ENCODE measurements at places on chromosomes 2 and 18.

DNA sequence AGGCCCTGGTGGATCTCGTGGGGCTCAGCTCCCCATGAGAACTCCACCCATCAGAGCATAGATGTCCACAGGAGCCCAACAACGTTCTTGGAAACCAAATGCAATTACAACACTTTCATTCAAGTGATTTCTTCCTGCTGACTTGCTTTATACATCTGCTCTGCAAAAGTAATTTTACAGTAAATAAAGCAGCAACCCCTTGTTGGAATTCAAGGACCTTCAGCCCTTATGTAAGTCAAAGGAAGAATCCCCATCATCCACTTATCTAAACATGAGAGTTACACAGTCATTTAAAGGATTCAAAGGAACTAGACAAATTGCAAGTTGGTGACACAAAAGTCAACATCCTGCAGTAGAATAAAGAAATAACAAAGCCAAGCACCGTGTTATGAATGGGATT is 17.1 kb upstream of the ANTXR1 start:
- DNase-seq = no peak

- DNase-seq = no peak
Measured at GRCh38 chr2:135056790-135057189, 4.7 kb downstream of the RAB3GAP1 start.

DNA sequence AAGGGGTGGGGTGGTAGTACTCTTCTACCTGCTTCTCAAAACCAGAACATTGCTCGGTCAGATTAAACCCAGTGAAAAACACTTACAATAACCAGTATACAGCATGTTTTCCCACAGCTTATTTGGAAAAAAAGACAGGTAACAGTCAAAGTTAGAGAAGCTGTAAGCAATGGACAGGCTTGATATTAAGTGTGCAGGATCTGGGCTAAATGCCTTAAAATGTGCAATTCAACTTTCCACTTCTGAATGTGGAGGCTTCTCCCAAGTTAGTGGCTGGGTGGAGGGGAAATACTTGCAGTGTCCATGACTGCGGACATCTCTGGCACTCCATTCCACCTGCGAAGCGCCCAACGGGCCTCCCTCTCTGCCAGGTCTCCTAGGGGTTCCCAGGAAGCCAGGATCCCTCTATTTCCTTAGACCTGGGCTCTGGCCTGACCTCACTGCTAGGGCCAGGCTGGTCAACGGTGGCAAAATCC is 5.3 kb downstream of the ZEB2 start:
- no peak for DNase-seq

DNA sequence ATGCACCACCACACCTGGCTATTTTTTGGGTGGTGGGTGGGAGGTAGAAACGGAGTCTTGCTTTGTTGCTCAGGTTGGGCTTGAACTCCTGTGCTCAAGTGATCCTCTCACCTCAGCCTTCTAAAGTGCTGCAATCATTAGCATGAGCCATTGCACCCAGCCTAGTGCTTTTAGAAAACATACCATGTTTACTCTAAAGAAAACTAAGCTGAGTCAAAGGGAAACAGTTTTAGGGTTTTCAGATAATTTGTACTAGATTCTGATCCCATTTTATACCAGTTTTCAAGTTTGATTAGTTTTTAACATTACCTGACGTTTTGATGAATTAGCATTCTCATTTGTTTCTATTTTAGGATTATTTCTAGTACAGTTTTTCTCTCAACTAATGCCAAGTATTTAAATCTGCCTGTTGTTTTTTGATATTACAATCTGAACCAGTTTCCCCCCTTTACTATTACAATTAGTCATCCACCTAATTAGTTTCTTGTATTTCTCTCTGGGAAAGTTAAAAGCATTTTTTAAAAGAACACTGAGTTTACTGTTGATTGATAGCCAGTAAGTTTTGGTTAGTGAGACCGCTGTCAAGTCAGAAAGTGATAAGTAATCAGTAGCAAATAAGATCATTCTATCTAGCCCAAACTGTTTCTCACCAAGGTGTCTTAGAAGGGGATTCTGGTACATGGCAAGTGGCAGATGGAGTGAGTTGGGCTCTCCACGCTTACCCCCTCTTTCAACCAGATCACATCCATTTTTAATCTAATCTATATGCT is 24.2 kb upstream of the TBR1 start:
- no peak for DNase-seq

DNA sequence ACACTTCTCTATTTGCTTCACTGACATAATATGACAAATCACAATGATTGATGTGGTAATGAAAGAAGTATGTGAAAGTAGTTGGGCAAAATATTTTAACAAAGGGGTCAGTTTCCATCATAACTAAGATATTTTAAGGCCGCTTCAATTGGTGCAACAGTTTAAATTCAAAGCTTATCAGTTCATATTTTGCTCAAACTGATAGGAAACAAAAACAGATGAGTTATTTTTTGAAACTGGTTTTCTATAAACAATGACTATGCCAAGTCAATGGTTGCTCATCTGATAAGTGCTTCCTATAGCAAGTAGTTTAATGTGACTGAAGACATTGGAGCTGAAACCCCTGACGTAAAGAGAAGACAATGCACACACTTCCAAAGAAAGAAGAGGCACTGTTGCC is 1290.7 kb downstream of the SUCLG1 start:
- no peak for DNase-seq

DNA sequence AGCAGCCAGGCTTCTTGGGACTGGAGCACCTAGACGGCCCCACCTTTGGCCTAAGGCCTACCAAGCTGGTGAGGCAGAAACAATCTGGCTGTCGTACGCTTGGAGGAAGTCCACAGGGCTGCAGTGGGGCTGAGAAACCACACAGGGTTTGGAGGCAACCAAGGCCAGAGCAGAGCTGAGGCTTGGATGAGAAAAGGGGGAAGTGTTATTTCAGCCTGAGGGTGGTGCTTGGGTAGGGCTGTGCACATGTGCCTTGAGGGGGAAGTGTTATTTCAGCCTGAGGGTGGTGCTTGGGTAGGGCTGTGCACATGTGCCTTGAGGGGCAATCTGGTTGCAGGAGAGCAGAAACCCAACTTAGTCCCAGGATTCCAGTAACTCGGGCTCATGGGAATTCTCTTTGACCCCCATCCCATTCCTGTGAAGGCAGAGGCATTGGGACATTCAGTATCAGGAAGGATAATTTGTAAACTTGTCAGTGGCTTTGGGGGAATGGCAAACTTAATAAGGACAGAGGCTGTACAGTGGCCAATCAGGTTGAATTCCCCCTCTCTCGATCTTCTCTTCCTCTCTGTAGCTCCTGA is 971 bp upstream of the FBXO41 start:
- DNase-seq = no peak

DNA sequence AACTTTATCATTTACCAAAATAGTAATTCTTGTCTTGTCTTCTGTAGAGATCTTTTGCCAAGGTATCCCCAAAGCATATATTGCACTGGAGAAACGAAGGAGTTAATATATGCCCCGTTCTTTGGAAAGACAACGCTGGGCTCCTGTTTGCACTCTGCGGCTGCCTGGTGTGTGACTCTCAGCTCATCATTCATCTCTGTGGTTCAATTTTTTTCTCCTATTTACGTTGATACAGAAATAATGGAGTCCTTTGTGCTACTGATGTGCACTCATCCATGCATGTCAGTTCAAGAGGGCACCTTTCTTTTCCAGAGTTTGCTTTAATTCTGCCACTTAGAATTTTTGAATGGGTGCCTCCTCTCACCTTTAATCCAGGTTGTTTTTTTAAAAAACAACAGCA is 655.5 kb downstream of the DCDC2C start:
- peak; percentile 21 for DNase-seq

- no peak for DNase-seq
Measured at GRCh38 chr2:54083021-54083420, 32.4 kb upstream of the ACYP2 start.

DNA sequence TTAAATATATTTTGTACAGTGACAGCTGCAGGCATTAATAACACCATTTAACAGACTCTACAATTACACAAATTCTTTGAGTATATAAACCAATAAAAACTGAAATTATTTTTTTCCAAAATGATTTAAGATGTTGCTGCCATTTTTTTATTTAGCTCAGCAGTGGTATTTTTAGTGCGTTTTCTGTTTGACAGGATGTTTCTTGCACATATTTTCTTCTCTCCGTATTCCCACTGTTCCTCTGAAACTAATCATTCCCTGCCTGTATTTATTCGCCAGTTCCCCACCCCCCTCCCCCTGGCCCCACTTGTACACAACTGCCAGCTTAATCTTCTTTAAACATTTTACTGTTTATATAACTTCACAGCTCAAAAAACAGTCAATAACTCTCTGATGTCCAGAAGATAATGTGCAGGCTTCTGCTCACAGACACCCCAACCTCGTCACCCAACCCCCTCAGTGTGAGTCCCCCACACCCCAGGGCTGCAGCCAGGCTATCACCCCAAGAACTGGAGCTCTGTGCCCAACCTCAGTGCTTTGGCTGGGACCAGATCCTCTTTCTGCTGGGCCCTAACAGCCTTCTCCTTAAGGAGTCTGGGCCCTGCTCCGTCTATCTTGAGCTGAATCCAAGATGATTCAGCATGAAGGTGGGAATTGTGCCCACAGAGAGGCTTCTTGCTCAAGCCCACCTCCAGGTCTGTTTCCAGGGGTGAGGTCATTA is 41.6 kb upstream of the MAP4K4 start:
- peak; percentile 45 for DNase-seq

DNA sequence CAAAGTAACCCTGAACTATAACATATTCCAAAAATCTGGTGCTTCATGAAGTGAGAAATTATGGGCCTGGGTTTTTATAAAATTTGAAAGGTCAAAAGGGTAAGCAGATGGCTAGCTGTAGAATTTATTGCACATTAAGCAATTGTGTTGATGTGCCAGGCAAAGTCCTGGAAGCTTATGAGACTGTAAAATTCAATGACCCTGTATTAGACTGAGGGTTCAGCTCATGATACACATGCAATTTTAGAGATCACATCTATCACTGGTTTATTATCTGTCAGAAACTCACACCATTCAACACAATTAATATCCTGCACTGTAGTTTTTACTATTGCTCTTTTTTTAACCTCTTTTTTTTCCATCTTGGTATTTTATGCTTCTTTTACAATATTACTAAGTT is 1162.6 kb upstream of the SLC39A10 start:
- no peak for DNase-seq

DNA sequence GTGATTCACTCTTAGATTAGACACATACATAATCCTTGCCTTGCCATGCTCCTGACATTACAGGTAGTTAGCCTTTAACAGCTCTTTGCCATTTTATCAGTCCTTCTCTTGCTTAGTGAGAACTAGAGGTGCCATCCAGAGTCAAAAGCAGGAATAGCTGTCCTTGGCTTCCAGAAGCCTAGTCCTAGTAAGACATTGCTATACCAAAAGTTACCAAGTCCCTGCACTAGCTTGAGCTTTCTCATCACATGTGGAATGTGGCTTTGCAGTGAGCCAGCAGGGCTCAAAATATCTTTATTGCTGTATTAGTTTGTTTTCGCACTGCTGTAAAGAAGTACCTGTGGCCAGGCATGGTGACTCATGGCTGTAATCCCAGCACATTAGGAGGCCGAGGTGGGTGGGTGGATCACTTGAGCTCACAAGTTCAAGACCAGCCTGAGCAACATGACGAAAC is 104.7 kb upstream of the NOSTRIN start:
- peak; percentile 20 for DNase-seq

- DNase-seq = no peak
Measured at GRCh38 chr2:195595825-195596224, 61.2 kb upstream of the SLC39A10 start.

DNA sequence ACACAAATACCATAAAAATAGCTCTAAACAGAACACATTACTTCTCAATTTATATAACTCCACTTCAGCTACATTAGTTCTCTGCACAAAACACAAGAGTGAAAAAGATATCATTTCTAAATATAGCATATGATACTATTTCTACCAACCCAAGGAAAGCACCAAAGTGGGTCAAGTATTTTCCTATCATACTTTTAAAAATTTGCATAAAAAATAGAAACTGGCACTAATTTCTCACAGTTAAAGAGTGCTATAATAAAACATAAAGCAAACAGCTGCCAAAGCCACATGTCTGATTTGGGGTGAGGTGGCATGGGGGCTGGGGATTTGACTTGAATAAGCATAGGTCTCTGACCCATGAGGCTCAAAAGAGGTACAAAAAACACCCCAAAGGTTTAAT is 61.5 kb downstream of the BARD1 start:
- no peak for DNase-seq

- DNase-seq = no peak
Measured at GRCh38 chr18:74367905-74368304, 52.3 kb downstream of the C18orf63 start.

GRCh38 chr2:95531254-95531771 is 46.8 kb upstream of the TRIM43B start:
- peak; percentile 4 for DNase-seq

Data from HT1080 (cell line).